ENCODE measurements at places on chromosomes 5 and 9.

GRCh38 chr5:60339691-60340201, 360.2 kb downstream of the DEPDC1B start:
- DNase-seq, result no peak

DNA sequence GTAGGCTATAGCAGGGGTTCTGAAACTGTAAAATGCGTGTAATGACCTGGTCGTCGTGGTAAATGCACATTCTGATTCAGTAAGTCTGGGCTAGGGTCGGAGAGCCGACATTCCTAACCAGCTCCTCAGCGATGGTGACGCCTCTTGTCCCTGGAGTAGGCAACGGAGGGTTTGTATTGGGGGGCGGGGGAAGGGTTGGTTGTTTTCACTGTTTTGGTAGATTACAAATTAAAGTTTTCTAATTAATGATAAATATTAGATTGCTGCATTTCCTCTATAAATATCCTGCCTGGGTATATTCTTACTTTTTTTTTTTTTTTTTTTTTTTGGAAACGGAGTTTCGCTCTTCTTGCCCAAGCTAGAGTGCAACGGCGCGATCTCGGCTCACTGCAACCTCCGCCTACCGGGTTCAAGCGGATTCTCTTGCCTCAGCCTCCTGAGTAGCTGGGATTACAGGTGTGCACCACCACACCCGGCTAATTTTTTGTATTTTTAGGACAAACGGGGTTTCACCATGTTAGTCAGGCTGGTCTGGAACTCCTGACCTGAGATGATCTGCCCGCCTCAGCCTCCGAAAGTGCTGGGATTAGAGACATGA, 566 bp upstream of the ALDH7A1 start:
- DNase-seq, result no peak

DNA sequence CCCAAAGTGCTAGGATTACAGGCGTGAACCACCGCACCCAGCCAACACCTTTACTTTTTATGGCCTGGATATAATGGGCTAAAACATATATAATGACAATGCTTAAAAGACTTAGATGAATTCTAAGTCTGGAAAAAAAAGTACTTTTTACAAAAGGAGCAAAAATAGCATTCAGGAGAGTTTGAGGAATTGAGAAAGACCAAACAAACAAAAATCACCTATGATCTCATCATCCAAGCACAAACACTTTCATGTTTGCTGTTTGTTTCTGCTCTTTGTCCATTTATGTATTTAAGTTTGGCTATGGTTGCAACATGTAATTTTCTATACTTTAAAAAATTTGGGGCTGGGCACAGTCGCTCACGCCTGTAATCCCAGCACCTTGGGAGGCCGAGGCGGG, 54.8 kb upstream of the RIC1 start:
- no peak for DNase-seq

DNA sequence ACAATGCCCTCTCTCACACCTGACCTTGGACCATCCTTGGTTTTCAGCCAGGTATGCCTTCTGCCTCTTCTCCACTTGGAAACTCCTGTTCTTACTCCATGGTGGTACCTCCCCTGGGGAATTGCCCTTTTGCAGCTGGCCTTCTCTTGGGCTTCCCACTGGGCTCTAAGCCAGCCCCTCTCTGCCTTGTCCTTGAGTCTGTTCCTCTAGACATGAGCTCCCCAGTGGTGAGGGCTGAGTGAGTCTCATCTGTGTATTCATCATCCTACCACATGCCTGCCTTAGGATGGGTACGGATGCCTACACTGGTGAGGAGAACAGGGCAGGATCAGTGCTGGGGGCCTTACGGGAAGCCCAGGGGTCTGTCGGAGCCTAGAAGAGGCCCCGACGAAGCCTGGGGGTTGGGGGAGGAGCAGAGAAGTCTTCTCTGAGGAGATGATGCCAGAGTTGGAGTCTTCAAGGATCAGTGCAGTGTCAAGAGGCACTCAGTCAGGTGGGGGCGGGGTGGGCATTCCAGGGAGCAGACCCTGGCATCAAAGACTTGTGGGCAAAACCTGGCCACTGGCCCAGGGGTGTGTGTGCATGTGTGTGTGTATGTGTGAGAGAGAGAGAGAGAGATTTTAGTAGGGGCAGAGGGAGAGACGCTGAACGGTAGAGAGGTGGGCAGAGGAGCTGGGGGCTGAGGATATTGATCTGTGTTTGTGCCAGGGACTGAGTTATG, 5.2 kb upstream of the CRB2 start:
- no peak for DNase-seq

GRCh38 chr5:149002761-149003689, 59.8 kb downstream of the SH3TC2 start:
- no peak for DNase-seq

DNA sequence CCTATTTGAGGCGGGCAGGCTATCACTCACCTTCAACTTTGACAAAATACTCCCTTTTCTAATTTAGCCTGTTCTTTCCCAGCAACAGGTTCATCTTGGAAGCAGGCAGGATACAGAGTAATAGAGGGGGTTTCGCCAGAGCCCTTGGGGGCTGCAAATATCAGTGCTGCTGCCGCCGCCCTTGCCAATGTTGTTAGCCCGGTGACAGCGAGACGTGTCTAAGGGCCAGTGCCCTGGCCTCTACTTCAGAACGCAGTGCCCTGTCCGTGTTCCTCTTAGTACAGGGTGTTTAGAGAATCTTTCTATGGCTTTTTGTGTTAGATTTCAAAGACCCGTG, 703 bp downstream of the FAM120AOS start:
- DNase-seq, result no peak

DNA sequence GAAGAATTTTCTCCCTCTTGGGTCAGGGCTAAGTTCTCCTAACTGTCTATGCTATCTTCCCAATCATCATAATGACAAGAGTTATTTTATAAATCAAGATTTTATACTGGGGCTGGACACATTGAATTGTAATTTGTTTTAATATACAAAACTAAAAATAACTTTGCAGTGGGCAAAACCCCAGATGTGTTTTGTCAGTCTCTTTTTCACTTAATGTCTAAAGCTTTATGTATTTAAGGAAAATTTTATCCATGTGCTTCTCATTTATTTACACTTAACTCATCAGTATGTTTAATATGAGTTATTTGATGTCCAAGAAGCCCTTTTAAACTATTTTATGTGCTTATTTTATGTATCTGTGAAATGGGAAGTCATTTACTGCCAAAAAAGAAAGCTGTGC, 362.8 kb upstream of the ADAMTSL1 start:
- DNase-seq, result no peak

GRCh38 chr5:111739416-111739815, 17.6 kb downstream of the NREP start:
- no peak for DNase-seq

DNA sequence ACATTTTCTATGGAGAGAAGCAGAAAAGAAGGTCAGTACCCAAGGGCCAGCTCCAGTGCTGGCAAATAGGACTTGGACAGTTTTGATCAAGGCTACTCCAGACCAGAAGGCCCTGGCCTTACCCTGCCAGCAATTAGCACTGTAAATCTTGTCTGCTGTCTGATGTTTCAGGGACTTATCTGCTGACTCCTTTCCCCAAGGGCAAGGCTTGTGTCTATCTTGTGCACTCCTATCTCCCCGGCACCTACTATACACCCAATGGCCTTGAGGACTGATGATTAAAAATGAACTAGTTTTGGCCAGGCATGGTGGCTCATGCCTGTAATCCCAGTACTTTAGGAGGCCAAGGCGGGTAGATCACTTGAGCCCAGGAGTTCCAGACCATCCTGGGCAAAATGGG, 37.2 kb downstream of the POLR1E start:
- no peak for DNase-seq

GRCh38 chr5:170393235-170393634, 4.1 kb upstream of the KCNMB1 start:
- DNase-seq, result no peak

DNA sequence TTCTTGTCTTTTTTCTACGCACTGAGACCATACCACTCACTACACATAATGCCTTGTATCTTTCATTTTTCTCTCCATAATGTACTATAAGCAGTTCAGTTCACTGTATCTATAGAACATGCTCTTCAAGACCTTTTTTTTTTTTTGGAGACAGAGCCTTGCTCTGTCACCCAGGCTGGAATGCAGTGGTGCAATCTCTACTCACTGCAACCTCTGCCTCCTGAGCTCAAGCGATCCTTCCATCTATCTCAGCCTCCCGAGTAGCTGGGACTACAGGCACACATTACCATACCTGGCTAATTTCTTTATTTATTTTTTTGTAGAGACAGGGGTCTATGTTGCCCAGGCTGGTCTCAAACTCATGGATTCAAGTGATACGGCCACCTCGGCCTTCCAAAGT, 208.7 kb downstream of the FANCC start:
- DNase-seq, result no peak

GRCh38 chr5:52925001-52925400, 64.2 kb upstream of the ITGA2 start:
- DNase-seq, result no peak

GRCh38 chr9:106326493-106326892, 536.5 kb upstream of the ZNF462 start:
- no peak for DNase-seq

- DNase-seq, result no peak
Observed at GRCh38 chr9:4258320-4259090, 41.4 kb downstream of the GLIS3 start.

DNA sequence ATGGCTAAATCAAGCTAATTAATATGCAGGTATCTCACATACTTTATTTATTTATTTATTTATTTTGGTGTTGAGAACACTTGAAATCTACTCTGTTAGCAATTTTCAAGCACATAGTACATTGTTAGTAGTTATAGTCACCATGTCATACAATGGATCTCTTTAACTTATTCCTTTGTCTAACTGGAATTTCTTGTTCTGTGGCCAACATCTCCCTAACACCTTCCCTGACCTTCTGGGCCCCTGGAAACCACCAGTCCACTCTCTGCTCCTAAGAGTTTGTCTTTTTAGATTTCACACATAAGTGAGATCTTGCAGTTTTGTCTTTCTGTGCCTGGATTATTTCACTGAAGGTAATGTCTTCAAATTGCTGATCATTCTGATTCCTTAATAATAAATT, 229.1 kb downstream of the SEMA5A start:
- no peak for DNase-seq

DNA sequence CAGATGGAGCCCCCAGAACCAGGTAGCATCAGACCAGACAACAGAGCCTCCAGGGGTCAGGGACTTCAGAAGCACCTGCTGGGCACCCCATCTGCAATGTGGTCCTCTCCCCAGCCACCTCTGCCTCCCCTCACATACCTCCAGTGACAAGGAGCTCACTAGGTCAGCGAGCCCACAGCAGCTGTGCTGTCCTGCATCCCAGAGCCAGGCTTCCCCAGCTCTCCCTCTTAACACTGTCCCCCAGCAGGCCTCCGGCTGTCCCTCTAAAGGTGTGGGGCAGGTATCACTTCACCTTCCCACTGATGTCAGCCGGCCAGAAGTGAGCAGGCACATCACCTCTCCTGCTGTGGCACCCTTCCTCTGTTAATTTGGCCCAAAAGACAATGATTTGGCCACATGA, 83.6 kb downstream of the LMX1B start:
- no peak for DNase-seq

DNA sequence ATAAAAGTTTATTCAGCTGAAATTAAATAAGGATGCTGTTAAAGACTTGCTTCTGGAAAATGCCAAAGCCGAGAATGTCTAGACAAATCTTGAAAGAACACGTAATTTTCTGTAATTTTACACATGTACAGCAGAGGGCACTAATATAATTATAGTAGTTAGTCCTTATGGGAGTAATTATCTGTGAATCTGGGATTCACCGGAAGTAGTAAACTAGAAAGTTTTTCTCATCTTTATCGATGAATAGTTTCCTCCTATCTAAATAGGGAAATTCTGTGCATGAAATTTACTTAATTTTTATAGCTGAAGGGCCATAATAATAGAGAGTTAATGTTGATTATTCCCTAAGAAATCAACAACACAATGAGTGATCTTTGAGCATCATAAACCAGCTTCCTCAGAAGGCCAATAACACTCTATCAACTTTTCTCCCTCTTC, 18.4 kb upstream of the CNTLN start:
- no peak for DNase-seq

GRCh38 chr5:33772380-33772897, 119.4 kb downstream of the ADAMTS12 start:
- no peak for DNase-seq

DNA sequence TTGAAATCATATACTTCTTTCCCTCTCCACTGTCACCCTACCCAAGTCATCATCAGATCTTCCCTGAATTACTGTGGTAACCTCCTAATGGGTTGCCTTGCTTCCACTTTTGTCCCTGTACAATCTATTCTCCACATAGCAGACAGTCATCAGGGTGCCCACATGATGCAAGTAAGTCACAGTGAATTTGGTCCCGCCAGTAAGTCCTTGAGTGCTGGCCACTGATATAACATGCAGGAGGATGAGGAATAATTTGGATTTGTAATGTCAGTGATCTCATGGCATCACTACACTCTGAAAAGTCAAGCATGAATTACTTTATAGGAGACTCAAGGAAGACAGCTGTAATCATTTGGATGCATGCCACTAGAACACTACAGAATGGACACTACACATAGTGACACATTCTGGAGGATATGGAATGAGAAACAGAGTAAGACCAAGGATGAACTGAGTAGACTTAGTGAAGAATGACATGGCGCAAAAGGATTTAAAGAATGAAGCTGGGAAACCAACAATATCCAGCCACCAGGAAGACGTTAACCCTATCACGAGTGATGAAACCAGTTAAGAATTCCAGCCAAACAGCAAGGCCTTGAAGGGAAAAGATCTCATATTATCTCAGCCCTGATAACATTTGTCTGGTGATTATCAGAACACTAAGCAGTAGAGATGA, 28.6 kb downstream of the MARCHF3 start:
- DNase-seq, result no peak

DNA sequence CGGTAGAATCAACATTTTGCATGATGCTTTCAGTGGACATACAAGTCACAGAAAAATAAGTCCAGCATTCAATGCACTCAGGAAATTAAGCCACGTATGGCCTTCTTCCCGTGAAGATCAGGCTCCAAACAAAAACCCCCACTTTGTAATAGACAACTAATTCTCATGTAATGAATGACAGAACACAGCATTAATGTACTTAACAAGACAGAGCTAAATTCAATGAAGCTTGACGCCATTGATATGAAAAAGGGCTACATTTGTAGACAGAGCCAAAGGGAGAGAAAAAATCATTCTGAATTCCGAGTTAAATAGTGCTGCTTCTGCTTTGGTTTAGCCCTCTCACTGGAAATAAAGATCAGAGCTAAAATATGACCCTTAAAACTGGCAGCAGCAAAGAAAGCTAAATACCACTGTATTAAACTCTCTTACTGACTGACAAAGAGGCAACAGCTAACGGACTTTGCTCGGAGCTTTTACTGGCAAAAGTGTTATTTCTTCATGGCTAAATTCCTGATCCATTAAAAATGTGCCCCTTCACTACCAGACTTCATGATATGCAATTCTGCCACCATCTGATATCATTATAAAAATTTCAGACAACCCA, 250.5 kb downstream of the BNC2 start:
- no peak for DNase-seq

DNA sequence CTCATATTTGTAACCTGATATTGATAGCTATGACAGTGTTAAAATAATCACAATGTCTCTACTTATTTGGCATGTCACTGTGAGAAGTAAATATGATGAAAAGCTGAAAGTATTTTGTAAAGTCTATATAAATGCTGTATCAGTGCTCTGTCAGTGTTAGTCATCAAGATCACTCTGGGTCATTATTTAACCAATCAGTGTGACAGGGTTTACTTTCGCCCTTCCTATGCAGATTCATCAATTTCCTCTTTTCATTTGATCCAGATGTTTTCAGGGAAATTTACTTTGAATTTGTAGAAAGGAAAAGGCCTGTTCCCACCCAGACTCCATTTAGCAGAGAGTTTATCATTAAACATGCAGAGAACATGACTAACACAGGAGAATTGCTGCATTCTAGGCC, 9.9 kb upstream of the PCSK5 start:
- DNase-seq, result no peak
